ENCODE measurements at places on chromosomes 11 and 22.

DNA sequence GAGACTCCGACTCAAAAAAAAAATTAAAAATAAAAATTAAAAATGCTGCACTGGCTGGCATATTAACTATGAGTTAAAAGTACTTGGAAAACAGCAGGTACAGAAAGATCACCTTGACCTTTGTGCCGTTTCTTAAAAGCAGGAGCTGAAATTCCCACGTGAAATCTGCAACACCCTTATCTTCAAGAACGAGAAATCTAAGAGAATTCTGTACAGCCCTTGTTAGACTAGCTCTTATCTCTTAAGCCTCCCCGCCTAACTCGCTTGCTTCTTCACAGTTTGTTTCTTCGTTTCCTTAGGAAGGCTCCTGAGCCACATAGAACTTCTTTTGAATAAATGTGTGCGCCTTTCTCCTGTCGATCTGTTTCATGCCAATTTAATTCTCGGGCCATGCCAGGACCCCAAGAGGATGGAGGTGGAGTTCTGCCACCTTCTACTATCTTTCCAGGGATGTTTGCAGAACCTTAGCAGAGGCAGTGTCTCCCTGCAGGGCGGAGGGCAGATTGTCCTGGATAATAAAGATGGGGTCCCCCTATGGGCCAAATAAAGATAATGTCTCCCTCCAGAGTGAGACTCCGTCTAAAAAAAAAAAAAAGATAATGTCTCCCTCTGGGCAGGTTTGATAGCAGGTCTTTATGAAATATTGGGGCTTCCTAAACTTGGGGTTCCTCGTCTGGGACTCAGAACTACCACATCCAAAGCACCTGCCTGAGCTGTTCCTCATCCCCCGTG is 27.4 kb upstream of the SYT8 start:
- DNase-seq = no peak

DNA sequence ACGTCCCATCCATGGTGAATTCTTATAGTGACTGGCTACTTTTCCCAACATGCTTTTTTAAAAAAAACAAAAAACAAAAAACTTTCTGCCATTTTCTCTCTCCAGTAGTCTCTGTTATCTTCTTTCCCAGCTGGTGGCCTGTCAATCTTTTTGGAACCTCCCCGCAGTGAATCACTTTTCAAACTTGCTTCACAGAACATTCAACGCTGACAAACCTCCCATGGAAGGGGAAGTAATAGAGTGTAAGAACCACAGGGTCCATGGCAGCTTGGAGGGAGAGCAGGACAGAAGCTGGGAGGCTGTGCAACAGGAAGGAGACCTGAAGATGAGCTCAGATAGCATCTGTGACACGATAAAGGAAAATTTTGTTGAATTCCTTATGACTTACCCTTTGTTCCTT is 9.8 kb upstream of the CECR2 start:
- peak; percentile 30 for DNase-seq

- no peak for DNase-seq
Measured at GRCh38 chr11:26762089-26762488, 40.2 kb upstream of the SLC5A12 start.

- DNase-seq = peak; percentile 47
Measured at GRCh38 chr11:113618360-113618759, 87.7 kb downstream of the TMPRSS5 start.

GRCh38 chr22:30113494-30113893 is 33.2 kb downstream of the HORMAD2 start:
- DNase-seq = no peak

GRCh38 chr11:18765554-18765953 is 26.0 kb downstream of the PTPN5 start:
- peak; percentile 3 for DNase-seq

DNA sequence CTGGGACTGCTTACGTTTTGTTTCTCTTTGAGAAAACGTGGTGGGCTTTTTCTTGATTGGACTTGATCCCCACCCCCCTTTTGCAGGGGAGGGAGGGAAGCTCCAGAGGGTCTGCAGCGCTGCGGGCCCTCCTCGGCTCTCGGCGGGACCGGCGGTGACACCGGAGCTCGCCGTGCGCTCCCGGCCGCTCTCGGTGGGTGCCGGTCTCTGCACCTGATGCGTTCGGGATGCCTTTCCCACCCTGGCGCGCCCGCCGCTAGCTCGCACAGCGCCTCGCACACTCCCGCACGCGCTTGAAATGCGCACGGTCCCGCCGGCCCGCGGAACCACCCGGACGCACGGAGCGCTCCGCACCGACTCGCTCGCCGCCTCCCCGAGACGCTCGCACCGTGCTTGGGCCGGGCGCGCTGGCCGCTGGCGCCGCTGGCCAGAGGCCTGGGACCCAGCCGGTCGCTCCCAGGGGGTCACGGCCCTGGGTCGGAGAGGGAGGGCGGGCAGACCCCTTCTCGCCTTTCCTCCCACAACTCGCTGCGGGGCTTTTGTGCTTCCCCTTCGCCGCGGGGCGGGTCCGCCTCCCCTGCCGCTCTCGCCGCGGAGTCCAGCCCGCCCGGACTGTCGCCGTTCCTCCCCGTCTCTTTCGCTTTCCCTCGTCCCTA is 1.0 kb downstream of the ZBTB16 start:
- DNase-seq = peak; percentile 17

GRCh38 chr11:112306230-112306629 is 45.6 kb upstream of the PLET1 start:
- no peak for DNase-seq

- no peak for DNase-seq
Measured at GRCh38 chr11:10774811-10775210, 23.8 kb downstream of the CTR9 start.

DNA sequence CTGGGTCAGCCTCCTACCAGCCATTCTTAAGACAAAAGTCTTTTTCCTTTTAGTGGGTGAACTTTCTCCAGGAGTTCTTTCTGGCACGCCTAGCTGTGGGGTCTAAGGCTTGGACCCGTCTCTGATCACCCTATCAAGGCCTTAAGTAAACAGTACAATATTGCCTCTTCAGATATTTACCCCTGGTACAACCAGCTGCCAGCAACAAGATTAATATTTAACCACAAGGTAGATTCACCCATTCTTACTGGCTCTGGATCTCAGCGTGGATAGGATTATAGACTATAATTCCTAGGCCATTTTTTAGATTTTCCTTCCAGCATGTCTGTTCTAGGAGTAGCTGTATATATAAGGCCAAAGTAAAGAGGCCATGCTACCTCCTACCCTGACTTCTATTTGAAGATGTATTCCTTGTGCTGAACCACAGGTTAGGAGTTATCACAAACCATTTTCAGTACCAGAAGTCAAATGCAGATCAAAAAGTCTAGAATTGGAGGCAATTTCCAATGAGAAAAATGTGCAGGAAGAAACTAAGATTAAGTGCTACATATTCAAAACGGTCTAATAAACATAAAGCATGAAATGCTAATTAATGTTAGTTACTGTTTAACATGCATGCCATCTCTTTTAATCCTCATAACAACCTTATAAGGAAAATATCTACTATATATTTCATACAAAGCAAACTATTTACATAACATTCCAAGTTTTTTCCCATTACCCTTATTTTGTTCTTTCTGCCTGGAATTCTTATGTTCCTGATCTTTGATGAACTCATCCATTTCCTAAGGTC is 110.0 kb upstream of the SYN3 start:
- DNase-seq = no peak

DNA sequence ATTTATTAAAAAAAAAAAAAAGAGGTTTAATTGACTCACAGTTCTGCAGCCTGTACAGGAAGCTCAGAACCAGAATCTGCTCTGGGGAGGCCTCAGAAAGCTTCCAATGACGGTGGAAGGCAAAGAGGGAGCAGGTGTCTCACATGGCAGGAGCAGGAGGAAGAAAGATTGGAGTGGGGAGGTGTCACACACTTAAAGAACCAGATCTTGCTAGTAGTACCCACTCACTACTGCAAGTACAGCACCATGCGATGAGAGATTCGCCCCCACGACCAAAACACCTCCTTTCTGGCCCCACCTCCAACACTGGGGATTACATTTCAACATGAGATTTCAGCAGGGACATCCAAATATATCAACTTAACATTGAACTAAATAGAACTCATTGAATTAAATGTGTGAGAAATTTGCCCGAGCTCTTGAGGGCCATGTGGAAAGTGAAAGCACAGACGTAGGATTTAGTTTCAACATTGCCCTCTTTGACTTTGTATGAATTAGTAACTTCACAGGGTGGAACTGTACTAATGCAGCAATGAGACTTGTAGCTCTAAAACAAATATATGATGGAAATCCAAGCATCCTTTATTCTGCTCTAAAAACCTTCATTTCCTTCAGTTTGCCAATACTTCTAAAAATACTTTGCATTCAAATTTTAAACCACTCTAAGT is 628.2 kb downstream of the FAM181B start:
- DNase-seq = no peak

DNA sequence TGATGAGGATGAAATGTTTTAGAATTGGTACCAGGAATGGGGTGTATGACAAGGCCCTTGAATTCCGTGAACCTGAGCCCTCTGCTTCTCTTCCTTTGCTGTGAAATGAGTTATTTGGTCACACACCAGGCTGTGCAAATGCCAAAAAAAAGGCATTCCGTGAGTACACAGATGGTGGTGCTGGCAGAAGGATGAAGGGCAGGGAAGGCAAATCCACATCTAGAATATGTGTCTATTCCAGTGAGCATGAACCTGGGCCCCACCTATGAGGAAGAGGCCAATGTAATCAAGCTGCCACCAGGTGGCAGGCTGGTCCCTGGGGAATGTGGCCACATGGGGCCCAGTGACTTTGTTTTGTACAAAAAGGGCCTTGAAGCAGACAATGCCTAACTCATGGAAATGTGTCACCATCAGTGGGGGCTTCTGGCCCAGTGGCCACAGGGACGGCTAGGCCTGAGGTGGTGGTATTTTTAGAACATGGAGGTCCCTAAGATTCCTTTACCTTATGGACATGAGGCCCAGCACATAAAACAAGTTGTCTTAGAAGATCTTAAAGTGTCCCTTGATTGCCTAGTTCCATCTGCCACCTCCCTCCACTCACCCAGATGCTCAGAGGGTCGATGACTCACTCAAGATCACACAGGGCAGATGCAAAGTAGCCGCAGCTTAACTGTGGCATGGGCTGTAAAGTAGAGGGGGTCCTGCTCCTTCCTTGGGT is 3.9 kb upstream of the RNF215 start:
- DNase-seq = peak; percentile 81

DNA sequence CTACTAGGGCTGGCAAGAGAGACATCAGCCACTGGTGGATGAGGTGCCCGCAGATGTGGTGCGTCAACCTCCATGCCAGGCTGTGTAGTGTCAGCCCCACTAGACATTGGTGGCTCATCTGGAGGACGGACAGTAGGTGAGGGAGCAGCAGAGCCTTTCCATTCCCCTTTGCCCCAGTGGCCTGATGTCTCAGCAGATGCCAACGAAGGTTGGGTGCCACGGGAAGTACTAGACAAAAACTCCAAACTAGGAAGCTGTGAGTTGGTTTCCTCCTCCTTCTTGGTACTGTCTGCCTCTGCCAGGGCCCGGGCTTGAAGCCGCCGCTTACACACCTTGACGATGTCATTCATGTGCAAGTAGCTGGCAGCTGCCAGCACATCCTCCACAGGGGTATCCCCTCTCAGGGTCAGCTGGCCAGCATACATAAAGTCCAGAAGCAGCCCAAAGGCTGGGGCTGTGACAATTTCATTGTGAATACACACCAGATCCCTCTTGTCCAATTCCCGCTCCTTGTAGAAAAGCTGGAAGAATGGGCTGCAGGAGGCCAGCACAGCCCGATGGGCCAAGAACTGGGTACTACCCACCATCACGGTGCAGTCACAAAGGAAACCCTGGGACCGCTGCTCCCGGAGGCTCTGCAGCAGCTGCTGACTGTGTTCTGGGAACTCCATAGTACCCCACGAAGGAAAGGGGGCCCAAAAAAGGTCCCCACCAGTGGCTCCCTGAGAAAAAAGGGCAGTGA is 795 bp downstream of the ZBTB3 start:
- DNase-seq = no peak

- peak; percentile 83 for DNase-seq
Measured at GRCh38 chr22:37303821-37304274, 21.5 kb downstream of the CYTH4 start.

- peak; percentile 58 for DNase-seq
Measured at GRCh38 chr11:125402435-125402834, 93.6 kb downstream of the FEZ1 start.

DNA sequence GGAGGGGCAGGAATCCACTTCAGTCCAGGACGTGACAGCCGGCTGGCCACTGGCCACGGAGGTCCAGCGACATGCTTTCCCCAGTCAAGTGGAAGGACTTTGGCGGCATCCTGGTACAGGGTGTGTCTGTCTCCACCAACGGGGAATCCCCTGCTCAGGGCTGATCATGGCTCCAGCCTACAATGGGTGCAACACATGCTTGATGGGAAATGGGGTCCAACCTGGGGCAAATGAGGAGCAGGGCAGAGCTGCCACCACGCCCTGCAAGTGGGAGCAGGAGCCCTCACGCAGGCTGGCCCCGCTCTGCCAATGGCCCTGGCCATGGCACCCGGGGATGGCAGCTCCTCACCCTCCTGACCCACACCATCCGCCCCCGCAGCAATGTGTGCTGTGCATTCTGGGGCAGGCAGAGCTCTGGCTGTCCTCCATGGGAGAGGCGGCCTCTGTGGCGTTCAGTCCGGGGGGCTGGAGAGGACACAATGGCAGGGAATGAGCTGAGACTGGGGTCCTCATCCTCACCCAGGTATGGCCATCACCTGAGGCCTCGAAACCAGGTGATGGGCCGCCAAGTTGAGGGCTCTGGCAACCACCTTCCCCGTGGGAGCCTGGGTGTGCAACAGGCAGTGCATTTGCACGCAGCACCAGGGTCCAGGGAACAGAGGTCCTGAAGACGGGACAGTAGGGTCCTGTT is 5.8 kb upstream of the SEPTIN5 start:
- DNase-seq = no peak

DNA sequence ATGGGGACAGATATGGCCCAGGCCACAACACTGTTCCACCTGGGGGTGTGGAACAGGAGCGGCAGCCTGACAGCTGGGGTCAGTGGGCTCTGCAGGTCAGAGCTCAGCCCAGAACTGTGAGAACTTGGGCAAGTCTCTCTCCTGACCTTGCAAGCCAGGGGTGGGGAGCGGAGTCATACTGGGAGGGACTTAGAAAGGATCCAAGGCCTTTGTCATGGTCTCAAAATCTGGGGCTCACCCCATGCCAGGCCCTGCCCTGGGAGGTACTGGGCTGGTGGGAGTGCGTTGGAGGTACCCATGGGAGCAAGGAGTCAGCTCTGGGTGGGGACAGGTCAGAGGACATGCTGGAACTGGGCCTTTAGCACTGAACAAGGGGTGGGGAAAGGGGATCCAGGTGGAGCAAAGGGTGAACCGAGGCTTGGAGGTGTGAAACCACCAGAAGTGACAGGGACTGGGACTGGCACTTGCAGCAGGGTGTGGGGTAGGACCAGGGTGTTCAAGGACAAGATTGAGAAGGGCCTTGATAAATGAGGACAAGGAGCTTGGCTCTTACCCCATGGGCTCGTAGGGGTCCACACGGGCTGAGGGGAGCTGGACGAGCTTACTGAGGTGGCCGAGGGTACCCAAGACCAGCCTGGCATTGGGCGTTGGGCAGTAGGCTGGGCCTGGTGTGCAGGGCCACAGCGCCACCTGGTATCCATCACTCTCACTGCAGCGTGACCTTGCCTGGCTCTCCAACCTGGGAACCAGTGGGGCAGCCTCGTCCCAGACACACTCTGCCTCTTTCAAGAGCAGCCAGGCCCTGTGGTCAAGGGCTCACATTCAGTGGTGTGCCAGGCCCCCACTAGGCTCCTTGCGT is 7.4 kb upstream of the PMM1 start:
- DNase-seq = peak; percentile 53

Data from kidney tubule cell (primary cell).